ENCODE measurements at places on chromosomes 4 and X.

DNA sequence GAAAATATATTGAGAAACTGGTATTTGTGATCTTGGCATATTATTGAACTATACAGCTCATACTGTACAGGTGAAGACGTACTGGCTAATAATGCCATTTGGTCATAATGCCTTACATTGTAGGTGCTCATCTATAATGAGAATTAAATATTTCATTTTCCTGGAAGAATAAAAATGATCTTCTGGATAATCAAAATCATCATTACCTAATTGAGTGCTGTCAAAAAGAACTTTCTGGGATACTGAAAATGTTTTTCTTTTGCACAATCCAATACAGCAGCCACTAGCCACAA, 4.1 kb downstream of the RASGEF1B start:
- DNase-seq: no peak

- DNase-seq: no peak
Observed at GRCh38 chr4:129474698-129475097, 378.7 kb downstream of the C4orf33 start.

DNA sequence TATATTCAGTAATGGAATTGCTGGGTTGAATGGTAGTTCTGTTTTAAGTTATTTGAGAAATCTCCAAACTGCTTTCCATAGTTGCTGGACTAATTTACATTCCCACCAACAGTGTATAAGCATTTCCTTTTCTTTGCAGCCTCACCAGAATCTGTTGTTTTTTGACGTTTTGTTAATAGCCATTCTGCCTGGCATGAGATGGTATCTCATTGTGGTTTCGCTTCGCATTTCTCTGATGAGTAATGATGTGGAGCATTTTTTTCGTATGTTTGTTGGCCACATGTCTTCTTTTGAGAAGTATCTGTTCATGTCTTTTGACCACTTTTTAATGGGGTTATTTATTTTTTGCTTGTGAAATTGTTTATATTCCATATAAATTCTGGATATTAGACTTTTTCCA, 13.6 kb upstream of the MAGED4B start:
- DNase-seq: no peak

- no peak for DNase-seq
Observed at GRCh38 chrX:150649096-150649870, 43.9 kb upstream of the MTMR1 start.

GRCh38 chr4:184253072-184253420, 35.4 kb upstream of the ENPP6 start:
- DNase-seq: no peak

DNA sequence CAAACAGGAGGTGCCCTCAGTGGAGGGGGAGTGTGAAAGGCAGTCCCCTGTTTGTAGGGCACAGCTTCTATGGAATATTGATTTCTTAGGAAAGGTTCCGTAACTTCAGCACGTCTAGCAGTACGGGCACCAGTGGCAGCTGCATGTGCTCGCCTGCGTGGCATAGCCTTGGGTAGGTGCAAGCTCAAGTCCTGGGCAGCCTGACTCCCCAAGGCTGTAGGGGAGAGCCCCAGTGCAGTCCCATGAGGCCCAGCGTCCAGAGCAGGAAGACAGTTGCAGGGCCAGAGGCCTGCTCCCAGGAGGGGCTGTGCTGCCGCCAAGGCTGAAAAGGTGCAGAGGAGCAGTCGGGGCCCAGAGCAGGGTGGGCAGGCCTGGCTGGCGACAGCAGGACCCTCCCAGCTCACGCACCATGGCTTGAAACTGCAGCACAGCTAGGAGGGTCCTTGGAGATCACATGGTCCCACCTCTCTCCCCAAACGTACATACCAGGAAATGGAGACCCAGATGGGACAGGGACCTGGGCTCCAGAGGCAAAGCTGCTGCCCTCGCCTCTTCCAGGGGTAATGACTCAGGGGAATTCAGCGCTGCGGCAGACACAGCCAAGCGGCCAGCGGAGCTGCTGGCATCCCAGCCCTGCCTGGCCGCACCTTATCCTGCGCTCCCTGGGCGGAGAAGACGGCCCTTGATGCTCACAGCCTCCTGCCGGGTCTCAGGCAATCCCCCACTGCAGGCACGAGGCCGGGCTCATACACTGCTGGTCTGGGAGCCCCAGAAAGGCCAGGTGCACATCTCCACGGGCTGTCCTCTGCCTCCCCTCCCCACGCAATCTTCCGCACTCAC, 6.0 kb upstream of the DUSP9 start:
- no peak for DNase-seq

GRCh38 chr4:95839891-95840290, at the start of gene PDHA2:
Gene PDHA2 (plus strand): TSS chr4:95840093. CDS start chr4:95840151, 58 bp downstream.
- no peak for DNase-seq

DNA sequence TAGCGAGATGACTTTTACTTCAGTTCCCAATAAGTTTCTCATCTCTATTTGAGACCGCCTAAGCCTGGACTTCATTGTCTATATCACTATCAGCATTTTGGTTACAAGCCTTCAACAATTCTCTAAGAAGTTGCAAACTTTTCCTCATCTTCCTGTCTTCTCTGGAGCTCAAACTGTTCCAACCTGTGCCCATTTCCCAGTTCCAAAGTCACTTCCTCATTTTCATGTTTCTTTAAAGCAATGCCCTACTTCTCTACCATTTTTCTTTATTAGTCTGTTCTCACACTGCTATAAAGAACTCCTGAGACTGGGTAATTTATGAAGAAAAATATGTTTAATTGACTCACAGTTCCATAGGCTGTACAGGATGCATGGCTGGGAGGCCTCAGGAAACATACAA, 251.9 kb downstream of the TECRL start:
- no peak for DNase-seq

GRCh38 chr4:187301923-187302322, 578.3 kb upstream of the FAT1 start:
- no peak for DNase-seq

- no peak for DNase-seq
Observed at GRCh38 chr4:128686032-128686465, 123.5 kb upstream of the JADE1 start.

DNA sequence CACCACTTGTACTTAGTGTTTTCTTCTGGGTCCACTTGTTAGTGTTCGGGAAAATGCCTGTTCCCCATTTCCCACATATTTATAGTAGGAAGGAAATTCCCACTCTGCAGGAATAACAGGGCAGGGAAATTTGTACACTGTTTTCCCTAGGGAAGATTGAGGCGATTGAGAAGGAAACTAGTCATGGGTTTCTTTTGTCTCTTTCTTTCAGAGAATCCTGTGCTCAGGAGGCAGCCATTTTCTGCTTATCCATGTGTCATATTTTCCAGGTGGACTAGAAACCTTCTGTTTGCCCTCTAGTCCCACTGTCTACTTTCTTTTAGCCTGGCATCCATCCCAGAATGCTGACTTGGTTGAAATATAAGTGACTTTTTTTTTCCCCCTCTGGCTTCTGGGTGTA, 299.1 kb upstream of the ANKRD50 start:
- no peak for DNase-seq

DNA sequence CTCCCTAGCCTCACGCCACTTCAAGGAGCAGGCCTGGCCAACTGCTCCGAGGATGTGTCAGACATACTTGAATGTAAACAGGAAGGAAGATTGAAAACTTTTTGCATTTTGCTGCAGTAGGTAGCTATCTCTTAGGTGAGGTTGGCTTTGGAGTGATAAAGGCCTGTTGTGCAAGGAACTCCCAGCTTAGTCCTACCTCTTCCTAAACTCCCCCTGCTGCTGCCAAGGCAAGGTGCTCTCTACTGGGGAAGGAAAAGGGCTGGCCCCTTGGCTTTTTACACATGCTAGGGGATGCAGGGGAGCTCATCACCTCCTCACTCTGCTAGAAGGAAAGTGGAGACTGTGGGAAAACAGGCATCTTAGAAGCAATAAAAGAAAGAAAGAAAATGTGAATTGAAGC, 10.7 kb upstream of the BRS3 start:
- no peak for DNase-seq

DNA sequence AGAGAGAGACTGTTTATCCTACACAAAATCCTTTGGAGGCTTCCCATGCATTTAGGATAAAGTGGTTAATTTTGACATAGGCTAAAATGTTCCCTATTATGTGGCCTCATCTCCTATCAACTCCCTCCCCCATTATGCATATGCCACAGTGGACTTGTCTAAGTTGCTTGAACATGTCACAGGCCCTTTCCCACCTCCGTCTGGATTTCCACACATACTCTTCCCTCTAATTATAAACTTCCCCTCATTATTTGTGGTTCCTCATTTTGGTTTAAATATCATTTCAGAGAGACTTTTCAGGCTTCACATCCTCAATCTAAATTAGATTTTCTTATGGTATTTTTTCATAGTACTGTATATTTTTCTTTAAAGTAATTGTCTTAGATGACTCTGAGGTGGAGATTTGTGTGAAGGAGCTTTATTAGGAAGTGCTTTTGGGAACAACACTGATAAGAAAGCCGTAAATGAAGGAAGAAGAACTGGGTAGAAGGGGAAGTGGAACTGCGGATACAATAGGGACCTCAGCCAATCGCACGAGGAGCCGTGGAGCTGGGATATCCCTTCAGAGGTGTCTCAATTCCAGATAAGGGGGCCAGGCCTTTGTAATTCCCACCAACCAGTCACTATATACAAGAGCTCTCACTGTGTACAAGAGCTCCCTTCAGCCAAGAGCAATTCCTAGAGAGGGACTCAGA, 7.9 kb downstream of the C4orf17 start:
- no peak for DNase-seq

DNA sequence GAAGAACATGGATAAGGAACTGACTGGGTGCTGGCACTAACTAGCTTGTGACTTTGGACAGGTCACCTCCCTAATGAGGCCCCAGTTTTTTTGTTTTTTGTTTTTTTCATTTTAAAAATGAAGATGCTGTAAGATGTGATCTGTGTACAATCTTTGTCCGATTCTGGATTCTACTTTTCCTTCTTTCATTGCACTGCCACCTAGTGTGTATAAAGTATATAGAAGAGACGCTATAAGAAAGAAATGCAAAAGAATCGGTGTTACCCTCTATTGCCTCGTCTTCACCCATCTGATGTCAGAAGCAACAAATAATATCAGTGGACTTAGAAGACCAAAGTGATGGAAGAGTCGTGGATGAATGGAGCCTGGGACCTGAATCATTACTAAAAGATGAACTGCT, 58.6 kb upstream of the P2RY10 start:
- no peak for DNase-seq

DNA sequence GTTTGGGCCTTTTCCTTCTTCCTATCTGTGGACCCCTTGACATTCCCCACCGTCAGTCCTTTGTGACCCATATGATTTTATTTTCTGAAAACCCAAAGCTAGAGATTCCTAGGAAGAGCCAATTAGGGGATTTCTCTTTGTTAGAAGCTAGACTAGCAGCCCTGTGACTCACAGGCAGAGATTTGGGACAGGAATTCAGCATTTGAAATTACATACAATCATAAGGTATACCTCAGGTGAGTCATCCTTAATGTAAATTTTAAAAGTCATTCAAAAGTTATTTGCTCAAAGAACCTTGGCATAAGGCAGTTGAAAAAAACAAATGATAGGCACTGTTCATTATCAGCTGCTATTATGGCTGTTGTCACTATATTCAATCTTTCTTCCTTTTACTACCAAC, 40.6 kb downstream of the USP26 start:
- DNase-seq: no peak

Data from SIG-M5 (cell line).